ENCODE measurements at places on chromosomes 7 and 10.

- no peak for DNase-seq
Measured at GRCh38 chr7:117871401-117871777, 1.9 kb downstream of the CTTNBP2 start.

DNA sequence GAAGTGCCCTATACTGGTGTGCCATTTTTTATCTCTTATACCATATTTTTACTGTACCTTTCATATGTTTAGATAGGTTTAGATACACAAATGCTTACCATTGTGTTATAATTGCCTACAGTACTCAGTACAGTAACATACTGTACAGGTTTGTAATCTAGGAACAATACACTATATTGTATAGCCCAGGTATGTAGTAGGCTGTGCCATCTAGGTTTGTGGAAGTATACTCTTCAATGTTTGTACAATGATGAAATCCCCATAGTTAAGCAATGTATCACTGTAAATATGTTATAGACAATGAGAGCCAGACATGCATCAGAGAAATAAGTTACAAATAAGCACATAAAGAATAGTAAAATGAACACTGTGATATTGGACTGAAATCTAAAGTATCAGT, 109.1 kb downstream of the IQUB start:
- no peak for DNase-seq

- DNase-seq, result no peak
Measured at GRCh38 chr10:14737808-14738545, 36.7 kb downstream of the FAM107B start.

DNA sequence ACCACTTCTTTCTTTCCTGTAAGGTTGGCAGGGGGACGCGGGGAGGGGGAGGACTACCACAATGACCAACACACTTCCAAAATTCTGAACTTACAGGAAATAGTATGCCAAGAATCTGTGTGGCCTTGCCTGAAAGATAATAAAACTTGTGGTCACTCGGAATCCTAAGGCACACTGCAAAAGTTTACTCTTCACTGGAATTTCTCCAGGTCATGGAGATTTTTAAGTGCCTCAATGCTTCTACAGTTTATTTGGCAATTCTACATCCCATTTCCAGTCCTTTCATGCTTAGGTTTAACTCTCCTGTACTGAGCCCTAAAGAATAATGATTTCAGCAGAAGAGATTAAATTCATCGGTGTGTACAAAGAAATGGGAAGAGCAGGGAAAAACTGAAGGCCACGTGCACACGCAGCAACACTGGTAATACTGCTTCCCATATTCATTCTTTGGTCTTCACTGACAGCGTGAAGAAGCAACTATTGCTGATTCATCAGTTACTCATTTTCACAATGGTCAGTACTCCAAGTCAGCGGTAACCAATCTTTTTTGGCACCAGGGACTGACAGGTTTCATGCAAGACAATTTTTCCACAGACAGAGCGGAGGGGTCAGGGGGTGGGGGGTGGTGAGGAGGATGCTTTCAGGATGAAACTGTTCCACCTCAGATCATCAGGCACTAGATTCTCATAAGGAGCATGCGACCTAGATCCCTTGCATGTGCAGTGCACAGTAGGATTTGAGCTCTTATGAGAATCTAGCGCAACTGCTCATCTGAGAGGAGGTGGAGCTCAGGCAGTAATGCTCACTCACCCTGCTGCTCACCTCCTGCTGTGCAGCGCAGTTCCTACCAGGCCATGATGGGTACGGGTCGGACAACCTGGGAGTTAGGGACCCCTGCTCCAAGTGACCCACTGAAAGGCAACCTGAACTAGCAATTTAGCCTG, 9.8 kb downstream of the LARP4B start:
- no peak for DNase-seq

DNA sequence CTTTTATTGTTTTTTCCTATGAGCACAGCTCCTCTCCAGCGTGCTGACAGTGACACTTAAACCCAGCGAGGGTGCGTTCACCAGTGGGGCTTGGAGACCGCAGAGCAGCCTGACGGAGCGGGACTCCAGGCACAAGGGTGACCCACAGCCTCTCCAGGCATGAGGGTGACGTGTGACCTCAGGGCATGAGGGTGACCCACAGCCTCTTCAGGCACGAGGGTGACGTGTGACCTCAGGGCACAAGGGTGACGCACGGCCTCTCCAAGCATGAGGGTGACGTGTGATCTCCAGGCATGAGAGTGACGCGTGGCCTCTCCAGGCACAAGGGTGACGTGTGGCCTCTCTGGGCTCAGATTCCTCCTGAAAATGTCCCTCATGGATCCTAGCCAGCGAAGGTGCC, 164.3 kb upstream of the TCERG1L start:
- DNase-seq, result no peak

GRCh38 chr7:89311886-89312285, 516.3 kb upstream of the TEX47 start:
- DNase-seq, result no peak

DNA sequence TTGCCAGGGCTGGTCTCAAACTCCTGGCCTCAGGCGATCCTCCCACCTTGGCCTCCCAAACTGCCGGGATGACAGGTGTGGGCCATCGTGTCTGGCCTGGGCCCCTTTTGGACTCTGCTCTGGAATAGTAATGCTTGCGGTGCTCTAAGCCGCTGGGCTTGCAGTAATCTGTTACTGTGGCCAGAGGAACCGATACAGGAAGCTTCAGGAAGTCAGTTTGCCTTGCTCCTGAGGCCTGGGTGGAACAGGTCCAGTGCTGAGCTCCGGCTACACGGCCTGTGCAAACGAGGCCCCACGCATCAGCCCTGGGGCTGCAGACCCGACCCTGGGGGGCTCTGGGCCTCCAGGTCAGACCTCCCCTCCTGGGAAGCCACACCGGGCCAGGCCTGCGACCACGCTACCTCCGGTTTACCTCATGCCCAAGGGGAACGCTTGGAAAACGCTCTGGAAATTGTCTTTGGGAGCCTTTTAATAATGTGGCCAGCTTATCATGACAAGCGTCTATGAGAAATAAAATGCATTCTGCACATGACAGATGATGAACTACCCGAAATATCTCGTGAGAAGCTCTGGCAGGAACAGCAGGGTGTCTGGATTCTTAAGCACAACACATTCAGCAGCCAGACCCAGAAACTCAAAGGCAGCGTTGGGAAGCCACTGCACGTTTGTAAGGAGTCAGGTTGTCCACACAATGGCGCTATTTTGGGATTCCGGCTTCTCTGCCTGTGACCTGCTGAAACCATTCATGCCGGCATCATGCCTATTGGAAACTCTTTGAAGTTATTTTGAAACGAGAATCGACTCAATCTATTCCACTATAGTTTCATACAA, 10.1 kb upstream of the ADAP1 start:
- DNase-seq, result no peak

DNA sequence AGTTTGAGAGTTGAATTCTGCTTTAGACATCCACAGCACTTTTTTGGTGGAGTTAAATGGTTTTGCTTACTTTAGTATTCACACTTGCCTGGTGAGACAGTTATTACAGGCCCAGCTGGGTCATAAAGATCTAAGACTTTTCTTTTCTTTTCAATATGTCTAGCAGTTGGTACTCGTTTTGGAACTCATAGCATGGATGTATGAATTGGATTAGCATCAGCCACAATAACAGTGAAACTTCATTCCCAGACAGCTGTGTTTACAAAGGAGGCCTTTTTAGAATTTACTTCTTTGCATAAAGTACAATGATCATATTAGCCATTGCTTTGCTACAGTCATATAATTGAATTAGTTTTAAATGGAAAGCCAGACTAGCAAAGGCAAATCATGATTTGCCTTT, 168.4 kb upstream of the DKK1 start:
- DNase-seq, result no peak

GRCh38 chr7:158272509-158273137, 315.0 kb downstream of the PTPRN2 start:
- DNase-seq, result no peak

- peak; percentile 49 for DNase-seq
Measured at GRCh38 chr7:66748791-66749190, 8.3 kb downstream of the RABGEF1 start.

GRCh38 chr10:639001-639750, 50.3 kb downstream of the DIP2C start:
- DNase-seq, result no peak

- no peak for DNase-seq
Measured at GRCh38 chr10:58780476-58780875, 267.8 kb downstream of the BICC1 start.

GRCh38 chr10:96576277-96576980, 10.4 kb downstream of the TM9SF3 start:
- DNase-seq, result no peak

Data from hematopoietic multipotent progenitor cell (in vitro differentiated cells).